ENCODE measurements at places on chromosomes 11 and 22.

- ATAC-seq, result no peak
Measured at GRCh38 chr11:57426439-57426928, 437 bp downstream of the SLC43A3 start.

DNA sequence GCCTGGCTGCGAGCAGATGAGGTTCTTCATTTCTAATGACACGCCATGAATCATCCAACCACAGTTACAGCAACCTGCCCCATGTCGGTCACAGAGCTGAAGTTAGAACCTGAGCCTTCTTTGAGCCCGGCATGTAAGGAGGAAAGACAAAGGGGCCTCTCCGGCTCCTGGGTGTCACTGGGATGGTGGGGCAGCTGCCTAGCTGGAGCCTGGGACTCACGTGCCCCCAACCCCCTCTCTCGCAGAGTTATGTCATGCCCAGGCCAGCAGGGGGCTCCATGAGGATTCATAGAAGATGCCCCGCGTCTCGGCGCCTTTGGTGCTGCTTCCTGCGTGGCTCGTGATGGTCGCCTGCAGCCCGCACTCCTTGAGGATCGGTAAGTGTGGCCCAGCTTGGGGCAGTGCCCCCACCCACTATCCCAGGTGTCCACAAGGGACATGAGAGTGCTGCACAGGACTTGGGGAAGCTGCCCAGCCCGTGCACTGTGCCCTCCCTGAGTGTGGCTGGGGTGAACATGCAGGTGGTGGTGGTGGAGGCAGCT, 148.5 kb downstream of the GRIK4 start:
- ATAC-seq, result peak; percentile 69

DNA sequence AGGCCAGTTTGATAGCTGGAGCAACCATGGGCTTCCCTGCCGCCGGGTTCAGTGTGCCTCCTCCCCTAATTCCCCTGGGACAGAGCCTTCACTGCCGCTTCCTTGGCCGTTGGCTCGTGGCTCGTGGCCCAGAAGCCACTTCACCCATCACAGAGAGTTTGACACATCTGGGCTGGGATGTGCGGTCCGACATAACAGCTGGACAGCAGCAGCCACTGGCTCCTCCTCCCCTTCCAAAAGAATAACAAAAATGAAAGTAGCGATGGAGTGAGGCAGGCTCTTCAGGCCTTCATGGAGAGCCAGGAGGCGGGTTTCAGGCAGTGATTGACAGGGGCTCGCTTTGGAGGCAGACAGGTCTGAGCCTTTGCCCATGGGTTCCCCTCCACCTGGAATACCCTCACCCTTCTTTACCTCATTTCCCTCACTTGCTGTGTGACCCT, 8.2 kb downstream of the CREB3L1 start:
- ATAC-seq, result no peak

DNA sequence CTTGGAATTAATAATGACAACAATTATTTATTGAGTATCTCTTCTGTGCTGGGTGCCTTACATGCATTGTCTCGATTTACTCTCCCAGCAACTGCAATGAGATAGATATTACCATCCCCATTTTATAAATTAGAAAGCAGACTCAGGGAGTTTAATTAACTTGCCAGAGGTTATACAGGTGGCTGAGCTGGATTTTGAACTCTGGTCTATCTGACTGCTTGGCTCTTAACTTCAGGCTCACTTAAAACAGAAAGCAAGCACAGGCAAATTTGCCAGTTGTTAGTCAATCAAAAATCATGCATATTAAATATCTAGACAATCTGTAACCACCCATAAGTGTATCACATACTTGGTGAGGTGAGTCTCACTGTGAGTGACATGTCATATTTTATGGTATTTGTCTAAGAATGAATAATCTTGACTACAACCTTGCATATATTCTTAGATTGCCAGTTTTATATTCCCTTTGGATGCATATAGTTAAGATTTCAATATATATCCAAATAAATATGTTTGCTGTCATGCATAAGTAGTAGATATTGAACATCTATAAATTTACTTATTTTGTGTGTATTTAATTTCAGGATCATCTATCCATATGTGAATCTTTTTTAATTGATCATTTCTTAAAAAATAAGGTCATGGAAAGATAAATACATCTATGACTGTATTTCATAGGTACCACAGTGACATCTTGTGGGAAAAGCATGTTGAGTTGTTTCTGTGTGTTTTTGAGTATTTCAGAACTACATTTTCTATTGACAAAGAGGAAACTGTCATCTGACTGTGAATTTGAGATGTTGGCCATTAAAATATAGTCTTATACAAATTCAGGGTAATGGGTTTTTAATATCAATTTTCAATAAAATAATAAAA, 112.0 kb upstream of the ARHGAP42 start:
- ATAC-seq, result no peak

DNA sequence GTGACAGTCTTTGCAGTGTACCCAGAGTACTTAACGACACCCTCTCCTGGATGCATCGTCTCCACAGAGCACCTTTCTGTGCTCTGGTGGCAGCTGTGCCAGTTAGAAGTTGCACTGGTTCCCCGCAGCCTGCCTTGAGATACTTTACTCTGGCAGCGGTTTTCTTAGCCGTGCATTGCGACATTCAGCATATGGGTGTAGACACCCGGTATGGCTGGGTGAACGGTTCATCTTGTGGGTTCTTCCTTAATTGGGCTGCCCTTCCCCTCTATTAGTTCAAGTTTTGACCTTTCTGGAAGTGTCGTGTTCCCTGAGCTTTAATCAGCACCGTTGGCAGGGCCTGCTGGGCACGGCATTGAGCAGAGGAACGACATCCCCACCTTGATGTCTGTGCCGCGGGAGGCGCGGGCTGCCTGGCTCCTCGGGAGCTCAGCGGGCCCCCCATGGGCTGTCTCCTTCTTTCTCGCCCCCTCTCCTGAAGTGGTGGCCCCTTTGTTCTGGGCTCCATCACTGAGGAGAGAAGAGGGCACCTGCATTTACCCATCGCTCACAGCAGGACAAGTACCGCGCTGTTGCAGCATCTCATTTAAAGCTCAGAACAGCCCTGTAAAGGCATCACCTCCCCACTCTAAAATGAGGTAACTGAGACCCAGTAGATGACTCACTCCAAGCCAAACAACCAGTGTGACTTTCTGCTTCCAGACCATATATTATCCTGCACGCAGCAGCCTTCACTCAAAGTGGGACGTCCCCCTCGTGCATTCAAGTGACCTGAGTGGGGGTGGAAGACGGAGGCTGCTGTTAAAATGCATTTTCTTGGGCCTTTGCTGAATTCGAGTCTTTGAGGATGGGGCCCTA, 13.3 kb downstream of the FAM83F start:
- ATAC-seq, result peak; percentile 51

GRCh38 chr11:119115484-119116234, 5.7 kb upstream of the HINFP start:
- peak; percentile 82 for ATAC-seq

DNA sequence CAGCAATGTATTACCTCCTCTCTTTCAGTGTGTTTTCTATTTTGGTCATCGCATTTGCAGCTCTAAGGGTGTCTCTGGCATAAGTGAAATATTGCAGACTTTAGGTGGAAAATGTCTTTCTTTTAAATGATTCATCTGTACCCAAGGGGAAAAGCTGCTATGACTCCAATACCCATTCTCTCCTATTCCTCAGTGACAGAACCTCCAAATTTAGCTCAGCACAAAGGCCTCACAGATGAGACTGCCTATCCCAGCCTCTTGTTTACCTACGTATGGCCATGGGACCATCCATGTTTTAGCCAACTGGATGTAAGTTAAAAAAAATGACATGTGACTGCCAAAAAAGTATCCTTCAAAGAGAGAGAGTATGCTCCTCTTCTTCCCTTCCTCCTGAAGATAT, 7.9 kb downstream of the MTMR2 start:
- ATAC-seq, result peak; percentile 28

All from activated T-helper 17 cell treated with anti-CD3 and anti-CD28 coated beads, Interleukin-2, amount 50 U/mL, for 72 hours (primary cell).